ENCODE measurements at places on chromosomes 11 and 22. TPM values are rescaled to one million over a fixed set of nuclear protein-coding genes. Genes with fewer than 3 reads are reported as not detected.
A peak's percentile ranks its signal among the peaks of the same experiment; 100 is the strongest.

- no peak for DNase-seq
- H3K4me1 ChIP-seq: no peaks in the 10 kb centered on the region
- no peaks in the 10 kb centered on the region for H3K36me3 ChIP-seq
- no peak overlapping the region for H3K4me3 ChIP-seq
These were observed 41.8 kb downstream of the ENTHD1 start for GRCh38 chr22:39851606-39852315.

DNA sequence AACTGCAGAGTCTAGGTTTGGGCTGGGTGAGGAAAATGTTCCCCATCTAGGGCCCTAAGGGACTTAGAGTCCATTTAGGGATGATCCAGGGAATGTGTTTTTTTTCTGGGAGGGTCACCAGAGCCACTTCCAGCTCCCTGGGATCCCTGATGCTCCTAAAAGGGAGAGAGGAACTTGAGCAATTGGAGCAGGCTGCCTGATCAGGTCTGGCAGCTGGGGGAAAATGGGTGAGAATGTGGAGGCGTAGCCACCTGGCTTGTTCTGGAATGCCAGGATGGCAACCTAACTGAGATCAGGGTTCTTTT lies 1.2 kb downstream of the PGAP2 start:
- peaks cover 5% of the 10 kb centered on the region for H3K36me3 ChIP-seq
- H3K27ac ChIP-seq: no peak overlapping the region
- DNase-seq: no peak
- H3K27me3 ChIP-seq: no peaks in the 10 kb centered on the region

GRCh38 chr11:47667555-47667954 lies 25.2 kb upstream of the MTCH2 start:
- DNase-seq: no peak
- no peak overlapping the region for H3K4me3 ChIP-seq
- peak overlapping the region; percentile 8 for H3K27ac ChIP-seq
- H3K36me3 ChIP-seq: no peaks in the 10 kb centered on the region
- H3K27me3 ChIP-seq: no peaks in the 10 kb centered on the region

- no peak overlapping the region for H3K4me3 ChIP-seq
- H3K27me3 ChIP-seq: peaks cover 7% of the 10 kb centered on the region
- H3K27ac ChIP-seq: no peak overlapping the region
These were observed 604.9 kb downstream of the BUD13 start for GRCh38 chr11:116167706-116168458.

DNA sequence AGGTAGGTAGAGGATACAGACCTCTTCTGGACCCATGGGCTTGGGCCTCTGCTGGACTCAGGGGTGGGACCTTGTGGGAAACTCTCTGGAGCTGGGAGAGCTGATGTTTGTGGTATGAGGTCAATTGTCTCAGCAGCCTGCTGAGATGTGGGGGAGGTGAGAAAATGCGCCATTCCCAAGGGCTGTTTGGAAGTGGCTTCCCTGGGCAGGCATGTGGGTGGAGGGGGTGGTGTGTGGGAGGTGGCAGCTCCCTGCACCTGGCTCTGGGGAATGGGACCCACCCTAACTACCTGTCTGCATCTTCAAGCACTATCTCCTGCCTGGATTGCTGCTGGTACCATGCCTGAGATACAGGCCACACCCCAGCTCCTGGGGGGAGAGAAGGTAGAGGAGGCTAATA lies 97.4 kb upstream of the THY1 start:
- no peak overlapping the region for H3K4me3 ChIP-seq
- no peak overlapping the region for H3K27ac ChIP-seq
- H3K27me3 ChIP-seq: peaks cover 50% of the 10 kb centered on the region
- no peak for DNase-seq
- H3K4me1 ChIP-seq: no peaks in the 10 kb centered on the region

- no peak overlapping the region for H3K27ac ChIP-seq
- peaks cover 37% of the 10 kb centered on the region for H3K4me1 ChIP-seq
- H3K4me3 ChIP-seq: no peak overlapping the region
These were observed 34.2 kb downstream of the LRRC10B start for GRCh38 chr11:61542705-61543104.

GRCh38 chr11:65482306-65482850 lies 16.5 kb upstream of the MALAT1 start:
- no peak overlapping the region for H3K4me3 ChIP-seq
- H3K4me1 ChIP-seq: peaks cover 38% of the 10 kb centered on the region
- H3K27ac ChIP-seq: peak overlapping the region; percentile 51
- no peaks in the 10 kb centered on the region for H3K27me3 ChIP-seq
- H3K36me3 ChIP-seq: no peaks in the 10 kb centered on the region
- DNase-seq: no peak

- H3K27ac ChIP-seq: no peak overlapping the region
- no peak for DNase-seq
- no peaks in the 10 kb centered on the region for H3K27me3 ChIP-seq
- H3K4me3 ChIP-seq: no peak overlapping the region
These were observed 41.2 kb downstream of the STIM1 start for GRCh38 chr11:3896644-3897043.

DNA sequence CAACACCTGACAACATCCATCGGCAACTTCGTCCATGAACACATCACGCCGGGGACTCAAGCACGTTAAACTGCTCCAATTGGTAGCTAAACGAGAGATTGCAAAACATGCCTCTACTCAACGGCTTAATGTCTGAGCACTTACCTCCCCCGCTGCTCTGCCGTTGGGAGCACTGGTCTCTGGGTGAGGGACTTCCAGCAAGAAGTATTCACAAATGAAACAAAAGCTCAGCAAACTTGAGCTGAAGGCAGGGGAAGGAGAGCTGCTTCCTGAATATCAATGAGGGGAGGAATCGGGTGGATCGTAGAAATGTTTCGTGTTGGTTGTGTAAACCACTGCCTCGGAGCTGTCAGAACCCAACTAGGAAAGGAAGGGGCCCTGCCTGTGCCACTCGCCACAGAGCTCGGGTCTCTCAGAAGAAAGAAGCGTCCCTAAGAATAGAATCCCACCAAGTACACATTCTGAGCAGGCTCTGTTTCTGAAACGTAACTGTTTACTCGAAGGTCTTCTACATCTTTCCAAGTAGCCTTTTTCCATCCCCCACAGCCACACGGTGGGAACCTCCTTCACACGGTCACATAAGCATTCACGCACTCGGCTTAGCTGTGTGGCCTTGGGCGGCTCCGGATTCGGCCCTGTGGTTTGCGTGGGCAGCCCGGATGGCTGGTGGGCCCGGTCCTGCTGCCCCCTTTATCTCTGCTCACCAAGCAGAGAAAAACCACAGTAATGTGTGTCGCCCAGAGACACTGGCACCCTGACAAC lies at the start of gene MLC1:
TSS of gene MLC1 (minus strand) at position 216 of the 762 bp plus-strand sequence. CDS start 524 bp downstream, outside the sequence.
- no peak within 1 kb of the TSS for H3K4me3 ChIP-seq
- H3K27ac ChIP-seq: no peak within 1 kb of the TSS
- no peak for DNase-seq
- peaks cover 3% of the 10 kb centered on the region for H3K27me3 ChIP-seq
- H3K36me3 ChIP-seq: no peaks in the 10 kb centered on the region

DNA sequence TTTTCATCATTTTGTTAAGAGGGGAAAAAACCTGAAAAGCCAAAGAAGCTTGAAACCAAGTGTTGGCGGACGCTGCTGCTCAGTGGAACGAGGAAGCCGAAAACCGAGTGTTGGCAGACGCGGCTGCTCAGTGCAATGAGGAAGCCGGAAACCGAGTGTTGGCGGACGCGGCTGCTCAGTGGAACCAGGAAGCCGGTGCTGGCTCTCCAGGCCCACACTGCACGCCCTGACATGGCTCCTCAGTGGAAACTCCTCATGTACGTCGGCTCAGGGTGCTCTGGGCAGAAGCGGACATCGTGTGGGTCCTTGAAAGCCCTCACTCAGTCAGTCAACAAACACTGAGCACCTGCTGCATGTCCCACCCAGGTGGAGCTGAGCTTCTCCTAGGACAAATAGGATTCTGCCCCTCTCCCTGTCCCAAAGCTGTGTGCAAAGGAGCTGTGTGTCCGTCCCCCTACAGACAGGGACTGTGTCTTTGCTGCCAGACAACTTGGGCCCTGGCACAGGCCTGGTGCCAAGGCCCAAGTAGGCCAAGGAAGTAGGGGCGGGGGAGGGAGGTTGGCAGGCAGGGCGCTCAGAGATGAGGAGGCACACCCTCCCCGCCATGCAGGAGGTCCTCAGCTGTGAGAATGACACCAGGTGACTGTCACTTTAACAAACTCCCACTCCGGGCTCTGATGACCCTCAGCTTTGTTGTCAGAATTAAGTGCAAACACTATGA lies 37.3 kb downstream of the PHF21B start:
- no peaks in the 10 kb centered on the region for H3K36me3 ChIP-seq
- H3K4me1 ChIP-seq: peaks cover 2% of the 10 kb centered on the region
- H3K27ac ChIP-seq: no peak overlapping the region
- no peak overlapping the region for H3K4me3 ChIP-seq
- DNase-seq: no peak

DNA sequence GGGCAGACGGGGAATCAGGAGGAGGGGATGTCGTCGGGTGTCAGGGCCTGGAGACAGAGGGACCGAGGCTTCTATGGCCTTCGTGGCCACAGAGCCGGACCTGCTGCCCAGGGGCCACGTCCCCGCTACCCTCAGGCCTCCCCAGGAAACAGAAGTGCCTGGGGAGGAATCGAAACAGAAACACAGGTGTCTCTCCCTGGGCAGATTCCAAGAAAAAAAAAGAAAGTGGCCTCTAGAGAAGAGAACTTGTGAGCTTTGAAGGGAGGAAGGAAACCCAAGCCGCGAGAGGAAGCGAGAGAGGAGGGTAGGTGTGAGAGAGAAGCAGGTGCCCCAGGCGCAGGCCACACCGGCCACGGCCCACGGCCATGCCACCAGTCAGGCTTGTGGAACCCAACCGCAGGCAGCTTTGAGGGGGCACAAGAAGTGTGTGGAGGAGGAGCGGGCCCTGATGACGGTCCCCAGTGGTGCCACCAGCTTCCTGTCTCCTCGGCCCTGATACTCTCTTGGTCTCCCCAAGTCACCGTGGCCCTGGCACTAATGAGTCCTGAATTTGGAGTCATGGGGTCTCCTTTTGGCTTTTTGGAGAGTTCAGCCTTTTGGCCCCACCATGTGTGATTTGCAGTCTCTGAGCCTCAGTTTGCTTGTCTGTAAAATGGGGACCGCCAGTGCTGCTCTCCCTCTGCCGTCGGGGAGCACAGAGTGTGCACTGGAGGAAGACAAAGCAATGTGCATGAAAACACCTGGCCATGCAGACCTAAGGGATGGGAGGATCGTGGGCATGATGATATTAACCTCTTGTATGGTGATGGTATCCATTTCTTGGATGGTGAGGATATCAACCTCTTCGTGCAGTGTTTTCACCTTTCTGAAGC lies 25.2 kb downstream of the LIF start:
- DNase-seq: no peak
- no peaks in the 10 kb centered on the region for H3K27me3 ChIP-seq
- no peaks in the 10 kb centered on the region for H3K36me3 ChIP-seq
- H3K27ac ChIP-seq: no peak overlapping the region
- peaks cover 22% of the 10 kb centered on the region for H3K4me1 ChIP-seq

DNA sequence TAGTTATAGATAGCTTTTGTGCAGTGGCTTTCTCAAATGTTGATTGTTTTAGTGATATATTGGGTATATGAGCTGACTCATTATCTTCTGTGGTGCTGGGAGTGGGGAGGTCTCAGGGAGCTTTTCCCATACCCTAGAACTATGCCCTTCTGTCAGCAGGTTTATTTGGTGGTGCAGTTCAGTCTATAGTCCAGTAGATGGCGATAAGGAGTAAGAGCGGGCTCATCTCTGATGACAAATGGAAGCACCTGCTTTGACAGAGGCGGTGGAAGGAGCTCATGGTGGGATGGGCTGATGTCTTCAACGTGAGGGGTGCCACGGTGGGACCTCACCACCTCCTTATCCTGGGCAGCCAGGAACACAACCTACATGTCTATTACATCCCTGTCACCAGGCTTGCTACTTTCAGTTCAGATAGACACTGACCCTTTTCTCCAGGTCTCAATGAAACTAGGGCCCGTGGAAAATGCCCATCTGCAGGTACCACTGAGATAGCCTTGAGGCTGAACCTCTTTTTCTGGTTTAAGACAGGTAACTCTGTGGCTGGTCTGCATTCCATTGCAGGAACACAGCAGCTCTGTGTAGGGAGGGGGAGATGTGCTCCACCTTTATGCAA lies 13.0 kb upstream of the OR6A2 start:
- no peak overlapping the region for H3K4me3 ChIP-seq
- no peaks in the 10 kb centered on the region for H3K36me3 ChIP-seq
- H3K27ac ChIP-seq: no peak overlapping the region
- no peak for DNase-seq
- peaks cover 1% of the 10 kb centered on the region for H3K27me3 ChIP-seq
- H3K4me1 ChIP-seq: no peaks in the 10 kb centered on the region

DNA sequence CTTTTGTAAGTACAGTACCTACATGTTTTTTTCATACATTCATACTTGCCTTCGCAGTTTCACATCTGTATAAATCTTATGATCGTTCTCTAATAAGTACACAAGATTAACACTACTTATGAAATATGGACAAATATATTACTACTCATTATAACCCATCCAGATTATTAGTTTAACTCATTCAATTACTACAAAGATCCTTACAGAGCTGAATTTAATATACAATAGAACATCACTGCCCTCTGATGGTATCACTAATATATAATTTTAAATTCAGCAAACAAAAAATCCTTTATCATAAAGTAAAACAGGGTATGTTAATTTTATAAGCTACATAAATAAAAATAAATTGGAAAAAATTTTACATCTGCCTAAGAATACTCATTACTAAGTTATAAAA lies 7.4 kb downstream of the SVIP start:
- H3K27me3 ChIP-seq: no peaks in the 10 kb centered on the region
- no peak for DNase-seq
- H3K4me3 ChIP-seq: no peak overlapping the region
- peaks cover 19% of the 10 kb centered on the region for H3K36me3 ChIP-seq
- no peak overlapping the region for H3K27ac ChIP-seq
- no peaks in the 10 kb centered on the region for H3K4me1 ChIP-seq

DNA sequence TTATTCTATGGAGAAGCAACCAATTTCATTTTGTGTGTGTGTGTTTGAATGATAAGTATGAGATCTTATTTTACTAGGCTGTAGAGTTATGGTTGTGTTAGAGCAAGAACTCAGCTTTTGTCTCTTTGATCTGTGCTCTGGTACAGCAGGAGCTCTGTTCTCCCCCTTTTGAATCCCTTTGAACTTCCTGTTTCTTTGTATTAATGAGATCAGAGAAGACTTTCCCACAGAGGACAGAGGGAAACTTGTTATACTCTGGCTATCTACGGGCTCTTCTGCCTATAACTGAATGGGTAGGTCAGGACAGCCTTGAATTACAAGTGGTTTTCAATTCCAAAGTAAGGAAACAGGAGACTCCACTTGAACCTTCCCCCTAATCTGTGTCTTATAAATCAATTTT lies 1015.0 kb upstream of the RAG2 start:
- no peak for DNase-seq
- no peaks in the 10 kb centered on the region for H3K36me3 ChIP-seq
- no peaks in the 10 kb centered on the region for H3K27me3 ChIP-seq
- no peak overlapping the region for H3K4me3 ChIP-seq

GRCh38 chr11:44816761-44817160 lies 90.0 kb downstream of the TSPAN18 start:
- DNase-seq: no peak
- no peaks in the 10 kb centered on the region for H3K36me3 ChIP-seq
- no peaks in the 10 kb centered on the region for H3K27me3 ChIP-seq
- H3K4me3 ChIP-seq: no peak overlapping the region
- no peak overlapping the region for H3K27ac ChIP-seq

MRGPRX3 gene
- not detected for total RNA-seq

FAM83F gene
- total RNA-seq: 8.0 TPM

NCAM1 gene
- 141 TPM for total RNA-seq

APOL1 gene
- 1.9 TPM for total RNA-seq

CD59 gene
- 162 TPM for total RNA-seq

CNGA4 gene
- 0.54 TPM for total RNA-seq

WBP2NL gene
- total RNA-seq: not detected

KRTAP5-11 gene
- not detected for total RNA-seq

PTPRJ gene
- total RNA-seq: 31.0 TPM

HOATZ gene
- not detected for total RNA-seq

Data from mesothelial cell of epicardium (in vitro differentiated cells).